ENCODE measurements at places on chromosomes 7 and 10.

DNA sequence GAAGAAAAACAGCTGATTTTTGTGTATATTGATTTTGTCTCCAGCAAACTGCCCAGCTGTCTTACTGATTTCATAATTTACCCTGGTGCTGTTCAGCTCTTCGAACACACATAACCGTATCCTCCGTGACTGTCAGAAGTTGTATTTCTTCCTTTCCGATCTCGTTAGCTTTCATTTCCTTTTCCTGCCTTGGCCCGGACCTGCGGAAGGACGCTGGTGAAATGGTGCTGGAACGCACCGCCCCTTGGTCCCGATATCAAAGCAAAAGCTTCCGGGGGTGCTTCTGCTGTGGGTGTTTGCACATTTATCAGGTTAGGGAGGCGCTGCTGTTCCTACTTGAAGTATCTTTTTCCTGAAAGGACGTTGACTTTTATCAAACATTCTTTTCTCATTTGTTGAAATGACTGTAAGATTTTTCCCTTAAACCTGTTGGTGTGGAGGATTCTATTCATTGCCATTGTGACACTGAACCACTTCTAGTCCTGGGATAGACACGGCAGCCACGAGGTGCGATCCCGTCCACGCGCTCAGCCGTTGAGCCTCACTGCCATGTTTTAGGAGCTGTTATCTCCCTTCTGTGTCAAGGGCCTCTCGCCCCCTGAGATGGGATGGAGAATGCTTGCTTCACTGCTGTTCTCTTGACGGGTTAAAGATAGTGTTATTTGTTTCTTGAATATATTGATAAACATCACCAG lies 72.6 kb downstream of the FOXL3 start:
- no peak for DNase-seq

- DNase-seq: no peak
Measured at GRCh38 chr7:47482013-47482875, 99.7 kb downstream of the TNS3 start.

DNA sequence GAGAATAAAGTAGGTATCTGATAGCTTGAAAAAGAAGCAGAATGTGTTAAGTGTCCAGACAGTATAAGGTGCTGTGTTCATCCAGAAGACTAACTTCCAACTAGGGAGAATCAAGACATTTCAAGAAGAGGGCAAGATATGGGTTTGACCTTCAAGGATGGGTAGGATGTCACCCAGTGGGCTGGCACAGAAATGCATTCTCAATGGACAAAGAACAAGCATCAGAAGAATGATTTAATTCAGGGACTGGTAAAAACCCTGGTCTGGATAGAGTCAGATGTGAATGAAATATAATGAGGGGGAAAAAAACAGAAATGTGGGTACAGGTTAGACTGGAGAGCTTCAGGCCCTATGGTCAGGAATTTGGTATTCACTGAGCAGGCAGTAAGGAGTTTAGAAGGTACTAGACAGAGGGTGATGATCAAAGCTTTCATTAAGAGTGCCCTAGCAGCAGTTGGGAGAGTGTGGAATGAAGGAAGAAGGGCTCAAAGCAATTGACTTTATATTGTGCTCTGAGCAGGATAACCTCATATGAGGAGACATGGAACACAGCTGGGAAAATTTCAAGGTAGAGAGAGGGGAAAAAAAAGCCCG lies 180.7 kb upstream of the ANK3 start:
- DNase-seq: no peak

DNA sequence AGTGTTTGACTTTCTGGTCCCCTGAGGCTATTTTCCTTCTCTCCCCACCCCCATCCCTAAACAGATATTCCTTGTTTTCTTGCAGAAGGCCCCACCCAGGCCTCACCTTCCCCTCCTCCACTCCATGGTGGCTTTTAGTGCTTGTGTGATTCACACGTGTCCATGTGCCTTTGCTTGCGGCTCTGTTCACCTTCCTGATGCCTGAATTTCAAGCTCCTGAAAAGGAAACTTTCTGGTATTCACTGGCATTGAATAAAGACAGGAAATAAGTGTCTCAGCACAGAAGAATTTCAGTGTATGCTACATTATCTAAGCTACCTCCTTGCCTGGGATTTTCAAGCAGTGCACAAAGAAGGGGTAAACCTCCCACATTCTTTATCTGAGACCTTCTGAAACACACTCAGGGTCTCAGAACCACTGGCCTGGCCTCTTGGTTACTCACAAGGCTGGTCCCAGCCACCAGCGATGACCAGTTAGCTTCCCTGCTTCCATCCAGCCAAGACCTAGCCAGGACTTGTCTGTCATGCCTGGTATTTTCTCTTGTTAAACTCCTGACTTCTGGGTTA lies 17.2 kb upstream of the UBE2H start:
- peak; percentile 39 for DNase-seq

- no peak for DNase-seq
Measured at GRCh38 chr7:119452401-119452800, 820.6 kb upstream of the KCND2 start.

GRCh38 chr7:75915416-75916156 lies 631 bp downstream of the POR start:
- DNase-seq: peak; percentile 36

DNA sequence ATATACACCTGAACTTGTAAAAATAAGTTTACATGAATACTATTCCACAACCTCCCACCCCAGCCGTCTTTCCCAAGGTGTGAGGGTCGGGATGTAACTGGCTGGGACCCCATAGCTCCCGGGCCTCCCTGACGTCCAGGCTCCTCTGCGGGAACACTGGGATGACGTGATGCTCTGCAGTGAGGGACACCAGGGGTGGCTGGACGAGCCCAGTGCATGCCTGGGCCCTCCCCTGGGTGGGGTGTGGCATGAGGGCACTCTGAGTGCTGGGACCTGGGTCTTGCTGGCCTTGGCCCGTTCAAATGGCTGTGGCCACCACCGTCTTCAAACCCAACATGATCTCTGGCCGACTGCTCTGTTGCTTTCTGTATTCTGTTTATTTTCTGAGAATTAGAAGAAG lies 182.4 kb downstream of the DNAJB6 start:
- no peak for DNase-seq

GRCh38 chr7:42645906-42646305 lies 266.0 kb downstream of the C7orf25 start:
- DNase-seq: no peak

- DNase-seq: no peak
Measured at GRCh38 chr10:36094096-36094495, 452.0 kb upstream of the FZD8 start.

DNA sequence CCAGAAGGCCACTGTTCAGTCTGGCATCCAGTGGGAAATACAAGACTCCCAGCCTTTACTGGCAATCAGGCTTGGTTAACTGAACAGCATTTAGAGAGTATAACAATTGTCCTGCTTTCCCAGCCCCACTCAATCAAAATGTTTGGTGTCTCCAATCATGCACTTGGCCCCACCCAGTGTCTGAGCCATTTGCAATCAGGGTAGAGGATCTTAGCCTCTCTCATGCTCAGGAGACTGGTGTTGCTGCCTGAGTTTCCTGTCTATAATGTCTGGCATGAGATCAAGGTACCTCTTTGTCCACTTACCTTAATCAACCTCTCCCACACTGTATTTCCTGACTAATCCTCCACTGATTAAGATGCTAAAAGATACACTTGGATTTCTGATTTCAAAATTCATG lies 290.2 kb upstream of the GHITM start:
- no peak for DNase-seq

- DNase-seq: peak; percentile 71
Measured at GRCh38 chr10:33334153-33334804, at the start of gene NRP1. TSS of gene NRP1 (minus strand) at chr10:33334667. CDS start at chr10:33334382, 285 bp downstream.

DNA sequence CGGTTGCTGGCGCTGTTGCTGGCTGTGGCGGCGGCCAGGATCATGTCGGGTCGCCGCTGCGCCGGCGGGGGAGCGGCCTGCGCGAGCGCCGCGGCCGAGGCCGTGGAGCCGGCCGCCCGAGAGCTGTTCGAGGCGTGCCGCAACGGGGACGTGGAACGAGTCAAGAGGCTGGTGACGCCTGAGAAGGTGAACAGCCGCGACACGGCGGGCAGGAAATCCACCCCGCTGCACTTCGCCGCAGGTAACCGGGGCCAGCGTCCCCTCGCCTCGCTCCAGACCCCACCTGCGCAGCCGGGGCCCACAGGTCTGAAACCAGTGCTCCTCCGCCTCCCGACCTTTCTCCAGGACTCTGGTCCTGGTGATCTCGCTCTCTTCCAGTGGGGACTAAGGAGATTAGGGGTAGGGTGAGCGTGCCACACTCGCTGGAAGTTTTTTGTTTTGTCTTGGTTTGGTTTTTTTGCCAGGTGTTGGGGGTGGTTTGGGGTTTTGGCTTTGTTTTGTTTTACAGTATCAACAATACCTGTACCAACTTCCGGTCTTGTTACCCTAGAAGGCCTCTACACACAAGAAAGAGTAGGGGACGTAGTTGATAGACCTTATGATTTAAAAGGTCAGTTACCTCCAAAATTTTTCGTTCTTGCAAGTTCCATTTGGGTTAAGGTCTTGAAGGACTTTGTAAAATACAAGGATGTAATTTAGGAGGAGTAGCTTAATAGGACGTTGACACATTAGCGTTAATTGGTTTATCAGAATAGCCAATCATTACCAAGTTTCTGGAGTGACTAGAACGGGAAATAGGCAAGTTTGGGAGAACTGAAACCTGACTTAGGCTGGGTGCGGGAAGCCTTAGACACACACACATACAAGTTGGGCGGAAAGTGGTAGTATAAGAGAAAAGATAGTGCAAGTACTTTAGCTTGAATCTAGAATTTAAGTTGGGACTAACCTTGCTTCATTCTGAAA lies 704 bp downstream of the TNKS2 start:
- DNase-seq: peak; percentile 83

GRCh38 chr7:44073664-44074348 lies 8.4 kb upstream of the PGAM2 start:
- DNase-seq: no peak

GRCh38 chr7:115210552-115210951 lies 288.7 kb downstream of the MDFIC start:
- DNase-seq: no peak

GRCh38 chr10:6542999-6543430 lies 37.1 kb downstream of the PRKCQ start:
- no peak for DNase-seq

GRCh38 chr10:94066411-94066810 lies 72.7 kb downstream of the PLCE1 start:
- DNase-seq: peak; percentile 61

GRCh38 chr7:2358968-2359527 lies 4.4 kb downstream of the EIF3B start:
- no peak for DNase-seq

DNA sequence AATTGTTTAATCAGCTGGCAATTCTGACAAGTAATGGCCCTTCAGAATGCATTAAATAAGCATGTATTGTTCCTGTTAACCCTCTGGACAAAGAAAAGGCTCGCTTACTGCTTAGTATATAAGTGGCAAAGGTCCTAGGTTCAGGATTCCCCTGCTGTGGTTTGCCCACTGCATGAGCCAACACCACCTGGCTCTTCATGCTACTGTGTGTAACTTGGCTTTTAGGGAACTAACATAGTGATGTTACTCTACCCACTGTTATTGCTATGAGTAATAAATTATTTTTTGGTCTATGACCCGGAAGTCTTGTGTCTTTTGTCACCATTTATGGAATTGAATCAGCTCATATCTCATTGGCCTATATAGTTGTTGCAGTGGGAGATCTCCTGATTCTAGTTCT lies 791.7 kb upstream of the PHF14 start:
- no peak for DNase-seq

GRCh38 chr7:70188901-70189650 lies 590.8 kb downstream of the AUTS2 start:
- no peak for DNase-seq

GRCh38 chr7:85750454-85750949 lies 563.6 kb upstream of the SEMA3D start:
- peak; percentile 13 for DNase-seq

DNA sequence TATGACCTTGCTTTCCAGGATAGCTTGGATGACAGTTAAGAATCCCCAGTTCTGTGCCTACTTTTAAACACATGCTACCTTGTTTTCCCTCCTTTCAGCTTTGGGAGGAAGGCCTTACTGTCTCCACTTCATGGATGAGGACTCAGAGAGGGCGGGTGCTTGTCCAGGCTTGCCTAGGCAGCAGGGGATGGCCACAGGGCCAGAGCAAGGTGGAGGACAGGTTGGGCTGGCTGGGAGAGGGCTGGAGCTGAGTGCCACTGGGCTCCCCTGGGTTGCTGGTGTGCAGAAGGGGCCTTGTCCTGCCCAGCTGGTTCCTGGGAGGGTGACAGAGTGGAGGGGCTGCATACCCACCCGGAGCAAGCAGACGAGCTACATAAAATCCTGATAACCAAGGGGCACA lies 117.8 kb downstream of the GRK5 start:
- no peak for DNase-seq

GRCh38 chr7:148625342-148625741 lies 34.8 kb downstream of the C7orf33 start:
- DNase-seq: peak; percentile 62

DNA sequence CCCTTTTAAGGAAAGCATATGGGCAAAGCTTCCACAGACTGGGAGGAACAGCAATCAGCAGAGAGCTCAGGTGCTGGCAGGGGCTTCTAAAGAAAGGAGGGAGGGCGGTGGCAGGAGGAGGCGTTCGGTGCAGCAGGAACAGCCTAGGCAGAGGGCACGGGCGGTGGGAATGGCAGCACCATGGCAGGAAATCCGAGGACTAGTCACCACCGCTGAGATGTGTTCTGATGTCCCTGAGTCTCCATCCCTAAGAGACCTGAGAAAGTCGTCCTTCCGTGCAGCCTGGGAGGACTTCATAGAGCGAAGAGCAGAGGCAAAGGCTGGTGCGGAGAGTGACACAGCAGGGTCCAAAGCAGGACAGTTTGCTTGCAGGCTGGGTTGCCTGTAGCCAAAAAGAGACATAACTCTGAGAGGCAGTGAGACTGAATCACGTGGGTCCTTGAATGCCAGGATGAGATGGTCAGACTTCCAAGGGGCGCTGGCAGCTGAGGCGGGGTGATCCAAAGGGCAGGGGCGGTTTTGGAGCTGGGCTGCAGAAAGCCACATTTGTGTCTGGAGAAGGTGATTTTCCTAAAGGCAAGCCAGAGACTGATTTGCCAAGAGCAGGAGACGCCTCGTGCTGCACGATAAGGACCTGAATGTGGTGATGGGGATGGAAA lies 35.8 kb upstream of the GRID1 start:
- peak; percentile 49 for DNase-seq
